Fibroblast of skin of right biceps (primary cell): ENCODE measurements at places on chromosomes 12 and 14.

DNA sequence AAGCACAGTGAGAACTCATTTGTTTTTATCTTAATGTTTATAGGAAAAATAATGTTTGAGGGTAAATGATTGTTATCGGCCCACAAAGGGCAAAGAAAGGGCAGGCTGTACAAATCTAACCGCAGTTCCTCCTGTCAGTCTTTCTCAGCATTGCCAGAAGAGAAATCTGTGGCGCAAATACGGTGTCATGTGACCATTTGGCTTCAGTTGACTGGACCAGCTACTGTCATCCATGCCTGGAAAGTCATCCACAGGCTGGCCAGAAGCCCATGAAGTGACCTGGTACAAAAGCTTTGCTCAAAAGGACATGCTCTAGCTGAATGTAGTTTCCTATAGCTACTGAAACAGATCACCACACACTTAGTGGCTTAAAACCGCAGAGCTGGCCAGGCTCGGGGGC, 43.6 kb downstream of the HCAR2 start:
- DNase-seq, result no peak

- DNase-seq, result no peak
These were observed 151.8 kb upstream of the HMGA2 start for GRCh38 chr12:65672441-65672840.

- no peak for DNase-seq
These were observed 60.8 kb downstream of the SLC24A4 start for GRCh38 chr14:92383805-92384204.

DNA sequence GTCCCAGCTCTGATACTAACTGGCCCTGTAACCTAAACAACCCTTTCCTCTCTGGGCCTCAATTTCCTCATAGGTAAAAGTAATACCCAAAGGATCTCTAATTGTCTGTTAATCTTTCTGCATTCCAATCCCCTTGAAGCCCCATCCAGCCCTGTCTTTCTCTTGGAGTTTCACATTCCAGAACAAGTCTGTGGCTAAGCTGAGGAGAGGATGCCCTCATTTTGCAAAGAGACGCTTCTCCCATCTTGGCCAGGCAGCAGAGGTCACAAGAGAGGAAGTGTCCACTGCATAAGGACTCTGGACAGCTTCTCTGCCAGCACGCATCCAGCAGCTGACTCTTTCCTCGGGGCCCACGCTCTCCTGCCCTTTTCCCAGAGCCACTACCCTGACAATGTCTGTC, 263.4 kb upstream of the FKBP4 start:
- DNase-seq, result peak; percentile 18

DNA sequence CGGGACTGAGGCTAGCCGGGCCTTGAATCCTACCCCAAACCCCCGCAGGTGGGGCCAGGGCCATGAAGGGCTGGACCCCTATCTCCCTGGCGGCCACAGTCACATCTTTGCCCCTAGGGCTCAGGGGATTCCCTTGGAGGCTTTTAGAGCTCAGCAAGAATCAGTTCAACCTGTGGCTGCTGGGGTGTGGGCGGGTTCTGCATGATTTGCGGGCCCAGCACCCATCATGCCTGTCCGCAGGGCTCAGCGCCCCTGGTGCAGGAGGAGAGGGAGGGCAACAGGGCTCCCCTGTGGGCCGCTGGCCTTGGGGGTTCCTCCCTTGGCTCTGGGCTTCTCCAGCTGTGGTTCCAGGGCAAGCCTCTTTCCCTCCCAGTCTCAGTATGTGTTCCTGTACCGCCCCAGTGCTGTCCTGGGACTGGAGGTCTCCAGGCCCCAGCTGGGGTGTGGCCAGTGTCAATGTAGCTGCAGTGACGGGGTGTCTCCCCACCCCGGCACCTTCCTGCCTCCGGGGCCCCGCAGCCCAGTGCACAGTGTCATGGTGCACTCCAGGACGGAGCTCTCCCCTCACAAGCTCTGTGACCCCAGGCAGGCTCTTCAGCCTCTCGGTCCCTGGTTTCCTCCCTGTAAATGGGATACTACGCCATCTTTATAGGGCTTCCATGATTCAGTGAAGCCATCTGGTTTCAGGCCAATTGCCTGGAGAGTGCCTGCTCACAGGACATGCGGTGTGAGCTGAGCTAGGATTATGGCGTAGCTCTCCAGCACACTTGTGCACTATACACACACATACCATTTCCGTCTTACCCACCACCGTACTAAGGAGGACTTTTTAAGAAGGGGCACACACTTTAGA, 9.9 kb upstream of the LBHD2 start:
- no peak for DNase-seq

GRCh38 chr12:95848575-95849388, 10.0 kb upstream of the SNRPF start:
- peak; percentile 15 for DNase-seq

DNA sequence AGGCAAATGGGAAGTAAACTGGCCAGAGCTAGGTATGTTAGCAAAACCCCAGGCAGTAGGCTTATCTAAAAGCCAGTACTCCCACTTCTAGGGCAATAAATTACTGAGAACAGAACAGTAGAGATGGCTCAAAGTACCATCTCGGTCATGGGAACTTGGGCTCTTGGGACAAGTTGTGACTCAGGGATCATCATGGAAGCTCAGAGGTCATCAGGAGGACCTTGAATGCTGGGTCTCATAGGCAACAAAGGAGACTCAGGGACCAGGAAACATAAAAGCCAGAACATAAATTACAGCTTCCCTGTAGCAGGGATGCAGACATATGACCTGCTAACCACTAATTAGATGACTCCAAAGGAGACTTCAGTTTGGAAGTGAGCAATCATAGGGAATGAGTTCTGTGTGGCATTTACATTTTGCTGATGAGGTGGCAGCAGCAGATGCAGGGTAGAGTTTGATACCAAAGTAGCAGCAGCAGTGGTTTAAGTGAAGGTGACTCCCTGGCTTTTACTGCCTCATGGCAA, 97.6 kb upstream of the SCAF11 start:
- no peak for DNase-seq

DNA sequence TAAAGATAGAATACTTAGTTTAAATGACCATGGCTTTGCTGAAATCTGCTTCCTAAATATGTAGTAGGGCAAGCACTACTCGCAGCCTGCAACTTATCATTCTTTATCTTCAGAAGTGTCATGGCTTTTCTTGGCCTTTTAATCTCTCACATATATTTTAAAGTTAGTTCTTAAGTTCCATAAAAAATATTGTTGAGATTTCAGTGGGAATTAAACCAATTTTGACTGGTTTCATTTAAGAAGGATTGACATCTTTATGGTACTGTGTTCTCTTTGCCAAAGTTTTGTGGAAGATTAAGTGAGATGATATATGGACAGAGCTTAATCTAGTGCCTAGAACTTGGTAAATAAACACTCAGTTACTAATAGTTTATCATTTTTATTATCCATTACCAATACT, 56.7 kb downstream of the KIAA0586 start:
- no peak for DNase-seq

DNA sequence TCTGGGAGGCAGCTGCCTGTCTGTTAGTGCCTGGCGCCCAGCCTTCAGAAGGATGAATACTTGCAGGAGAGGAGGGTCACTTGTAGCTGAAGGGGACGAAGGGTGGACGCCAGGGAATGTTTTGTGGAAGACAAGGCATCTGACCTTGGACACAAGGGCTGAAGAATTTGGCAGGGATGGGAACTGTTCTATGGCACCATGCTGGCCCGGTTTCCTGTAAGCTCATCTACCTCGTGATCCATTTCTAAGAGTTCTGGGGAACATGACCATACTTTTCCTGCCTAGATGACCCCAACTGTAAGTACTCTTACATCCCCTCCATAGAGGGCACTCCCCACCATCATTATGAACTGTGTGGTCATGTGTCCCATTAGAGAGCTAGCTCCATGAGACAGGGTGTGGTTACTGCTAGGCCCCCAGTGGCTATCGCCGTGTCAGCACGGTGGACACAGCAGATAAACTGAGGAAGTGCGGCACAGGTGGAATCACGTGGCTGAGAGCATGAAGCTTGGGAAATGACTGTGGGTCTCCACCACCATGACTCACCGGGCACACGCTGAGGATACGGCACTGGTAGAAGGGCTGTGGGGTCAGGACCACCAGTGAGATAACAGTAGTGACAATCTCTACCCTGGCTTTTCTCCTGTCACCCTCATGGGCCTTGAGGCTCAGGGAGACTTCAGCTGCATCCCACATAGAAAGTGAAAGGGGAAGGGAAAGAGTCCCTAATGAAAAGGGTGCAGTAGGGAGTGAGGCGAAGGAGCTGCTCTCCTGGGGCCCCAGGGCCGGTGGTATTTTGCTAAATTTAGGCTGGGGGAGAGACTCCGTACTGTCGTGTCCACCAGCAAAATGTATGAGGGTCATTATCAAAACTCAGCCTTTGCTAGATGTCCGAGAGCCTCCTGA, 252.6 kb downstream of the FOXN3 start:
- no peak for DNase-seq

DNA sequence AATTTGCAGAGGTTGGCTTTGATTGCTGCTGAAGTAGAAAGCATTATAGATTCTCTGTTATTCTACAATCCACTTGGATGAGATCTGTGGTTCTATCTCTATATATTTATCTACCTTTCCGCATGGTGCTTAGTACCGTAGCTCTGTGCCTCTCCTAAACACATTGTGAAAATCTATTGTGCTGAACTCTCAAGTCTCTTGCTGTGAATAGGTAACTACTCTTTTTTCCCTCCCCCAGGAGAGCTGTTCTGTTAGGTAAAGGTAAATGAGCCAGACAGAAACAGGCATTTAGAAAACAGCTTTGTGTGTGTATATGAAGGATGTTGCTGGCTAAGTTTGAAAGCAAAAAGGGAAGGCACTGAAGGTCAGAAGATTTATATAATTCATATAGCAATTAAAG, 112.6 kb downstream of the BRMS1L start:
- DNase-seq, result no peak

DNA sequence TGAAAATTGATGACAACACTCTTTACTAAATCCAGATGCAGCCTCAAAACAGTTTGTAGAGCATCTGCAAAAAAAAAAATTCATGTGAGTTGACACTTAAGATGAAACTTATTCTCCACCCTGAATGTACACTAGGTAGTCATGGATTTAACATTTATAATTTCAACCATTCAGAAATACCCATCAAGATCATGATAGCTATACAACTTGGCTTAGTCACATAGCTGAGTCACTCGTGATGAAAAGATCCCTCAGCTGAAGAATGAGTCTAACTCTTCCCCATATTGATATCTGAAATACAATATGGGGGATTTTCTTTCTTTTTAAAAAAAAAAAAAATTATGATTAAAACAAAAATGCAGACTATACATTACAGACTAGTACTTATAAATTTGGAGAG, 104.8 kb upstream of the PLEKHG7 start:
- peak; percentile 87 for DNase-seq

DNA sequence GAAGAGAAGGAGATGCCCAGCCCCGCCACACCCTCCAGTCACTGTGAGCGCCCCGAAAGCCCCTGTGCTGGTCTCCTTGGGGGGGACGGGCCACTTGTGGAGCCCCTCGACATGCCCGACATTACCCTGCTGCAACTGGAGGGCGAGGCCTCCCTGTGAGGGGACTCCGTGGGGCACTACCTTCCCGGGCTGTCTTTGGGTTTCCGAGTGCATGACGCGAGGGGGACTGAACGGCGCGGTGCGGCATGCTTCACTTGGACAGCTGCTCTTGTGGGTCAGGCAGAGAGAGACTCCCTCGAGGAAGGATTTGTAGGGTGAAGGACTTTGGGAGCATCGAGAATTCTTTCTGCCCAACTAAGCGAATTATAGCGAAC, 1.1 kb downstream of the CCDC184 start:
- no peak for DNase-seq

DNA sequence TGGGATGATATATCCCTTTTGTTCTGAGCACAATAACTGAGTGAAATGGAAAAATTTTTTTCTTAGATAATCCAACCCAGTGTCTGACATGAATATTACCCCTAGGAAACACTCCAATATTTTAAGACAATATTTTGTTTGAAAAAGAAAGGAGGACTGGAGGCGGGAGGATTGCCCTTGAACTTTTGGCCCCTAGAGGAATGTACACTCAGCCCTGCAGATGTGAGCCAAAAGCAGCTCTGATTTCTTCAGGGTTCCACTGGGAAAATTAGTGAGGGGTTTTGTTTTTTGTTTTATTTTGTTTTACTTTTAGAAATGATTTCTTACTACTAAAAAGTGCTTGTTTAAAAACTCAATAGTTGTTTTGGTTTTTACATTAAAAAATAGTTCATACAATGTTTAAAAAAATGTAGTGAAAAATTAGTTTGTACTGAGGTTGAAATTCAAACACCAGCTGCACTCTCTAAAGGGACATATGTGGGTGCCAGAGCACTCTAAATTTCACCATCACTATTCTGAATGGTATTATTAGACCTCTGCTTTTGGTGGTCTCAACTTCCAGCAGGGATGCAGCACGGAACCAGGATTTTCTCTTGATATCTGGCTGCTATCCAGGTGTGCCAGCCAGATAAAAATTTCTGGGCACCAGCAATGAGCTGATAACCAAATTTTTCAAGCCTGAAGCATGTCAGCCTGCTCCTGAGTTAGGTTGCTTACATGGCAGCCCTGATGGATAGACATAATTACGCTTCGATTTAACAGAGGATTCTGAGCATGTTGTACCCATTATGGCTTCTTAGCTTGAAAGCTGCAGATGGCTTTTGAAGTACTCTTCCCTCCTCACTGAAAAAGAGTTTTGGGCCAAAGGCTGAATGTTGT, 141.9 kb downstream of the ANO6 start:
- no peak for DNase-seq

GRCh38 chr12:118979763-118980406, 1.5 kb upstream of the SRRM4 start:
- peak; percentile 20 for DNase-seq

DNA sequence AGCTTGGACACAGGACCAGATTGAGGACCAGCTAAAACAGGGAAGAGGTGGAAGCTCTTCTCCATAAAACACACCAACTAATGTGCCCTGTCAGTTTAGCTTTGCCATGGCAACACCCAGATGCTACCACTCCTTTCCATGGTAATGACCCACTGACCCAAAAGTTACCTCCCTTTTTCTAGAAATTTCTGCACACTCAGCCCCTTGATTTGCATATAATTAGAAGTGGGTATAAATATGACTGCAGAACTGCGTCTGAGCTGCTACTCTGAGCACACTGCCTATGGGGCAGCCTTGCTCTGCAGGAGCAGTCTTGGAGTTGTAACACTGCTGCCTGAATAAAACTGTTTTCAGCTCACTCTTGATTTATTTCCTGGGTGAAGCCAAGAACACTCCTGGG, 3.2 kb upstream of the TDG start:
- DNase-seq, result no peak

DNA sequence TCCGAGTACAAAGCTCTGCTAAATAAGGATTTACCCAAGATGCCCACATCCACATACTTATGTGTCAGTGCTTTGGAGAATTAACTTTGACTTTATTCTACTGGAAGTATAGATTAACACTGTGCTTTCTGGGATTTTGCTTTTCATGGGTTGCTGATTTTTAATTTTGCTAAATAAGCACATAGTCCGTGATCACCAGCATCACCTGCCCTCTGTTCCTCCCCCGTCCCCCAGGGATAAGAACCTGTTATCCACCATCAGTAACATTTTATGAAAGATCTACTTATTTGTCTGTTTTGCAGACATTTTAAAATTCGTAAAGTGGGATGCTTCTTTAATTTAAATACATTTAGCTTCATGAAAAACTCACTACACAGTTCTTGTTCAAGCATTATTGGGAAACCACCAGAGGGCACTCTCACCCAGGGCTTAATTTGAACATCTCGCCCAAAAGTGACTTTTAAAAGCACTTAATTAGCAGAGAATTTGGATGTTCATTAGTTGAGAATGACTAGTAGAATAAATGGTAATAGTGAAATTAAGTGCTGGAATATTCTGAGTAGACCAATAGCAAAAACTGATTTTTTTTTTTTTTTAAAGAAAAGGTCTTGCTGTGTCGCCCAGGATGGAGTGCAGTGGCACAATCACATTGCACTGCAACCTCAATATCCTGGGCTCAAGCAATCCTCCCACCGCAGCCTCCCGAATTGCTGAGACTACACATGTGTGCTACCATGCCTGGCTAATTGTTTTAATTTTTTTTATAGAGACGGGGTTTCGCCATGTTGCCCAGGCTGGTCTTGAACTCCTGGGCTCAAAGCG, 35.7 kb downstream of the MRPL42 start:
- peak; percentile 47 for DNase-seq
